ENCODE measurements at places on chromosomes 1 and 21.

DNA sequence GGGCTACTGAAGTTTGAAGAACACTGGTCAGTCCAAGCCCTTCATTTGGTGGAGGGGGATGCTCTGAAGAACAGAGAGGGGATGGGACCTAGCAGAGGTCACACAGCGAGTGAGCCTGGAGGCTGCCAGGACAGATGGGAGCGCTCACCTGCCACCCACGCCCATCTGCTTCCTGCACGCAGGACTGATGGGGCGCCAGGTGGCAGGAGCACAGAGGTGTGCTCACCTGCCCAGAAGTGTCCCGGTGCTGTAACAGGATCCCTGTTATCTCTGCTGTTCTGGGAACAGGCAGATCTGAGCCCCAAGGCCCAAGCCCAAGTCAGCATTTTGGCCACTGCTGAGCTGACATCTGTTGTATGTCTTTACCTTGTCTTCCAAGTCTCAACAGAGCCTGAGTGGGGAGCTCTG is 40.5 kb downstream of the EPHB2 start:
- no peak for DNase-seq

GRCh38 chr1:27142464-27142863 is 12.5 kb downstream of the SLC9A1 start:
- DNase-seq, result no peak

DNA sequence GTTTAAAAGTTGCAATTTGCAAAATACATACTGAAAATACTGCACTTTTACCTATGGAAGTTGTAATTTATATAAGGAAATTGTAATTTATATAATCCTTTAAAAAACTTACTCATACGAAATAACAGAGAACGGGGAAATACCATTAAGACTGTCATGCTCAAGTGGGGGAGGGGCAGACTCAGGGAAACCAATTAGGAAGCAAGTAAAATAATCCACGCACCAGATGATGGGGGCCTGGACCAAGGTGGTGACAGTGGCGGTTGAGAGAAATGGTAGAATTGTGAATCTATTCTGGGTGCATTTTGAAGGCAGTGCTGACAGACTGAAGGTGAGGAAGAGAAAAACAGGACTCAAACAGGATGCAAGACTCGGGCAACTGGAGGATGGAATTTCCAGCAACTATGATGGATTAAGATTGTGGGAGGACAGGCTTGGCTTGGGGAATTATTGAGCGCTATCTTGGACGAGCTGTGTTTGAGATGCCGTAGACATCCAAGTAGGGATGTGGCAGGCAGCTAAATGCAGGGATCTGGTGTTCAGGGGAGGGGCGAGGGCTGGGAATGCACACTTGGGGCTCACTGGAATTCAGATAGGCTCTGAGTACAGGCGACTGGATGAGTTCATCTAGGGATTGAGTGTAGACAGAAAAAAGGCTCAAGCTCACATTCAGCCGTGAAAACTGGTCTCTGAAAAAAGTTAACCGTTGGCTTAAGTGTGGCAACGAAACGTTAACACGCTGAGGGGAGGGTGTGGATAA is 977 bp downstream of the LCA5L start:
- DNase-seq, result no peak

GRCh38 chr1:89762779-89763648 is 57.8 kb upstream of the LRRC8D start:
- peak; percentile 70 for DNase-seq

GRCh38 chr1:88897070-88897730 is 5.8 kb upstream of the GTF2B start:
- DNase-seq, result no peak
